ENCODE measurements at places on chromosomes 2 and 18. TPM values are rescaled to one million over a fixed set of nuclear protein-coding genes. Genes with fewer than 3 reads are reported as not detected.

The KIAA2012 gene
- polyA plus RNA-seq = 0.13 TPM

The FZD7 gene
- polyA plus RNA-seq = 3.3 TPM

The PARD3B gene
- polyA plus RNA-seq = 2.1 TPM

The RAX gene
- polyA plus RNA-seq = not detected

The SYT4 gene
- 76.1 TPM for polyA plus RNA-seq
